ENCODE measurements at places on chromosomes 6 and 20.

GRCh38 chr20:32582659-32583580 lies 2.2 kb downstream of the NOL4L start:
- DNase-seq, result peak; percentile 12

GRCh38 chr6:127956956-127957355 lies 56.1 kb upstream of the THEMIS start:
- DNase-seq, result no peak

- DNase-seq, result no peak
Observed at GRCh38 chr6:55777469-55777868, 97.9 kb downstream of the BMP5 start.

GRCh38 chr6:142764311-142764710 lies 180.7 kb downstream of the HIVEP2 start:
- no peak for DNase-seq

DNA sequence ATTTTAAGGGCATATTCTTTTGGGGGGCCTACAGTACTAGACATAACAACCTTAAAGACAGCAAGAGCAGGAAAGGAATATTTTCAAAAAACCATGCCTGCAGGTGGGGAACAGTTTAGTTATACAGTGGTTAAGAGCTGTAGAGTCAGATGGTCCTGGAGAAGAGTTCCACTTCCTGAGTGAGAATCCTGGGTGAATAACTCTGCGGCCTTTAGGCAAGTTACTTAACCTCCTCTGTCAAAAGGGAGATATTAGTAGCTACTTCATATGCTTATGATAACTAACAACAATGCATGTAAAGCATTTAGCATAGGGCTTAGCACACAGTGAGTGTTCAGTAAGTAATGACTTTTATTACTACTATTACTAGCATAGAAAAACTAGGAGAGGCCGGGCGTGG lies 119.2 kb upstream of the TAB2 start:
- DNase-seq, result no peak

- DNase-seq, result no peak
Observed at GRCh38 chr20:32589256-32589655, 4.1 kb upstream of the NOL4L start.

GRCh38 chr20:5863040-5863833 lies 87.1 kb downstream of the TRMT6 start:
- DNase-seq, result no peak

DNA sequence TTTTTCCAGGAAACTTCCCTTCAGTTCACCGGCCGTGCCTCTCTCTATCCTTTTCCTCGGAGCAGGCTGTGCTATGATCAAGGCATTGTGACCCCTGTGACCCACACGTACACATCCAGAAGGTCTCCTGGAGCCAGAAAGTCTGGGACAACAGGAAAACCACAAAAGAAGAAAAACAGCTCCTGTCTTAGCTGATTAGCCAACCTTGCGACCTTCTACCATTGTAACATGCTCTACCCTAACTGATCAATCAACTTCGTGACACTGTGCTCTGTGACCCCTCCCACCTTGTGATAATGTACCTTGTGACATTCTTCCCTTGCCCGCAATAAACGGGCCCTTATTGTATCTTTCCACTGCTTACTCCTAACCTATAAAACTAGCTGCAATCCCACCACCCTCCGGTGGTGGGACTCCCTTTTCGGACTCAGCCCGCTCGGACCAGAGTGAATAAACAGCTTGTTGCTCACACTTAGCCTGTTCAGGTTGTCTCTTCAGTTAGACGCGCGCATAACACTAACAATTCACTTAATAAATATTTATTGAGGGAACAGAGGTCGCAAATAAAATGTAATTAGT lies 24.2 kb downstream of the ZNF311 start:
- peak; percentile 39 for DNase-seq

GRCh38 chr6:141548966-141549365 lies 583.8 kb upstream of the GJE1 start:
- no peak for DNase-seq

DNA sequence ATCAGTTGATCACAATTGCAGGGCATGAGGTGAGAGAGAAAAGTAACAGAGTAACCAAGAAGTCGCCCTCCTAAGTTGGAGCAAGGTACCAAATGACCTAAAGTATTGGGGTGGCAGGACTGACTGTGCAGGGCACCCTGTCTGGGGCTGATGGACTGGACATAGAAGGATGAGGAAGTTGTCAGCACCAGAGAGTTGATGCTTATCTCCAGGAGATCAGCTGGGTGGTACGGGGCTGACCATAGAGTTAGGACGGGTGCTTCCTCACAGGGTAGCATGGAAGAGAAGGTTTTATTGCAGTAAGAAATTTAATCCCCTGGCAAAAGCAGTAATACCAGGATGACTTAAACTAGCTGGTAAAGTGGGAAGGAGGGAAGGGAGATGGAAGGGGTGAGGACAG lies 66.7 kb downstream of the TMEM170B start:
- no peak for DNase-seq

DNA sequence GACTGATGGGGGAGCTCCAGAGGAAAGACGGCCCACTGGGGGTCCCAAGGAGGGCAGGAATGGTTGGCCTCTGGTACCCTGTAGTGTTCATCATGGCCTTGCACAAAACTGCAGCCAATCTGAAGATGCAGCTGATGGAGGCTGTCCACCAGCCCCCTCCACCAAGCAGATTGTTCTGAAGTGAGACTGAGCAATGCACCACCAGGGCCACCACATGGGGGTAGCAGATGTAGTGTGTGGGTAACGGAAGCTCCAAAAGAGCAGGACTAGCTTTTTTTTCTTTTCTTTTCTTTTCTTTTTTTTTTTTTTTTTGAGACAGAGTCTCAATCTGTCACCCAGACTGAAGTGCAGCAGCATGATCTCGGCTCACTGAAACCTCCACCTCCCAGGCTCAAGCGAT lies 181.0 kb upstream of the MYLIP start:
- DNase-seq, result no peak

DNA sequence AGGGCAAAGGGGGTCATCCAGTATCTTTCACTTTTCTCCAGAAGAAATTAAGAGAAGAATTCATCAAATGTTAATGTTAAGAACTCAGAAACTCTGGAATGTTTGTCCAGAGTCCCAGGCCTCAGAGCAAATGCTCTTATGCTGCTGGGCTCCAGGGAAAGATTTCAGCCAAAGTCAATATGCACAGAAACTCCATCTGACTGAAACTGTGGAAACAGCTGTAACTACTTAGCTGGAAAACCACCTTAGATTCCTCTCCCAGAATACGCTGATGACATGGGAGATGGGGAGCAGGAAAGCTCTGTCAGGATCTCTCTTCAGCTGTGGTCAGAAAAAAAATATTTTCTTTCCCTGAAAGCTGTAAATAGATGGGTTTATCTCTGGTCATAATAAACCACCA lies 559.6 kb downstream of the RFPL4B start:
- DNase-seq, result no peak

DNA sequence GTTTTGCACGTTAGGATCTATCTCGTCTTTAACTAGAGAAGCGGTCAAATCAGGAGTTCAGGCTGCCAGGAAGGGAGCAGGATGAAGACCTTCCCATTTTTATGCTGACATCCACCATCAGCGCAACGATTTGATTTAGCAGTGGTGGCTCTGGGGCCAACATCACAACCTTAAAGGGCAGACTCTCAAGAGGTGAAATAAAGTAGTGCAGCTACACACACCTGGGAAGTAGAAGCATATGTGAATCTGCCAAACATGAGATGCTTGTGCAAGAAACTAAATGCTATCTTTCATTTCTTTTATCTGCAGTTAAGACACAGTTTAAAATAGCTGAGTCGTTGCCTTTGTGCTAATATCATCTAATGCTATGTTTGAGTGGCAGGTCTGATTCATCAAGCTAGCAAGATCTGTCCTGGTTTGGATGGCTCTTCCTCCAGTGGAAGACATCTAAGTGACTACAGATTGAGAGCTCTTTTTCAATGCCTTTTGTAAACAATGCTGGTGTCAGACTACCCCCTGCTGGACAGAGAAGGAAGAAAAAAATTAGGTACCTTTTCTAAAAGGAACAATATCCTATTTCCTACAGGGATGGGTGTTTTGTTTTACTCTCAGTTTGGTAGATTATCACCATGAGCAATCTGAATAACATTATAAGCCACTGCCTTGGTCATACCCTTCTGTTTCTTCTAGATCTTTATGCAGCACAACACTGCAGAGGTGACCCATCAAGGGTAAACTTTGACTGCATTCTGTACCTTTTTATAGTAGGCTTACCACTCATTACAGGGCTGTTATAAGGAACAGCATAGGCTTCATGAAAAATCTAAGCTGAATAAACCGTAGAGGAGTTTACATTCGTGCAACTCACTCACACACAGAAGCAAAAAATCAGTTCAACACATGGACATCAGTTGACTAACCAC lies 171.6 kb upstream of the FBXL4 start:
- DNase-seq, result peak; percentile 41

GRCh38 chr6:111566873-111567517 lies 38.7 kb downstream of the TRAF3IP2 start:
- DNase-seq, result no peak

GRCh38 chr6:109458774-109459531 lies 3.4 kb upstream of the MICAL1 start:
- DNase-seq, result peak; percentile 68

GRCh38 chr6:3117912-3118352 lies 579 bp upstream of the BPHL start:
- no peak for DNase-seq

GRCh38 chr6:169365567-169366257 lies 112.1 kb upstream of the THBS2 start:
- DNase-seq, result no peak

DNA sequence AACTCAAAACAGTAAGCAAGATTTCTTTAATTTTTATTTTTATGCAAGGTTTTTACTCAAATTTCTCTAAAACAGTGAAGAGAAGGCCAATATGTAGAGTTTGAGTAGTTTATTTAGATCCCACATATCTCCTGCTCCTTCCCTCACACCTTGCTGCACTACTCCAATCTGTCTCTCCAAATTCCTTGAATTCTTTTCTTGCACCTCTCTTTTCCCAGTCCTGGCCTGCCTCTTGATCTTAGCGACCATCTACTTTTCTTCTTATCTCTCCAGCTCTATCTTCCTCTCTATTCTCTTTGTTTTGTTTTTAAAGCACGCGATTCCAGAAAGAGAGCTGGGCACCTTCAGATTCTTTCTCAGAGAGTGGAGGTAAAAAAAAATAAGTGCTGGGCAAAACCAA lies 86.7 kb upstream of the KCNQ5 start:
- DNase-seq, result no peak

GRCh38 chr20:14829906-14830305 lies 492.5 kb upstream of the FLRT3 start:
- no peak for DNase-seq

DNA sequence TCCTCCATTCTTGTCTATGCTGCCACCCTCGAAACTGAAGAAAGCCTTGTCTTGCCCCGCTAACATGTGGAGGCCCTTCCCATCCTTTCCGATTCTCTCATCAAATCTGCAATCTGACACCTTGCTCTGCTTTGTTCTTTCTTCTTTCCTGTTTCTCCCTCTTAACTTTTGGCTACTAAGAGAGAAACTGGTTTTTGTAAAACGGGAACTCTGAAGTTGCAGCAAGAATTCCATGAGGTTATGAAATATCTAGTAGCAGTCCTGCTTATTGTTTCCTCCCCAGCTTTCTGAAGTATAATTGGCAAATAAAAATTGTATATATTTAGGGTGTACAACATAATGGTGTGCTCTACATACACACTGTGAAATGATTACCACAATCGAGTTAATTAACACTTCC lies 80.2 kb downstream of the MAP7 start:
- DNase-seq, result no peak

GRCh38 chr6:168937054-168937453 lies 316.6 kb downstream of the THBS2 start:
- no peak for DNase-seq
